ENCODE measurements at places on chromosomes 1 and 21.

DNA sequence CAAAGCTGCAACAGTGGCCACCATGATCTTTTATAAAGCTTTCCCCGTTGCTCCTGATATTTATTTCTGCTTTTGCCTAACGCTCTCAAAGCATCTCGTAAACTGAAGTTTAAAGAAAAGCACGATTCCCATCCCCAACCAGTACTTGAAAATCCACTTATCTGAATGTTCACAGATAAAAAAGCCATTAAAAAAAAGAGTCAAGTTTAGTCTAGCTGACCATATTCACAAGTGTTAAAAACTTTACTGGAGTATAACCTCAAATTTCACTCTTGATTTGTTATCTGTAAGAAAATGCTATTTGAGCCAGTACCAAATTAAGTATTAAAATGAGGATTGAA lies 34.6 kb upstream of the SLC45A3 start:
- no peak for DNase-seq

GRCh38 chr1:29237852-29238619 lies 1.7 kb downstream of the PTPRU start:
- peak; percentile 13 for DNase-seq

- no peak for DNase-seq
These were observed 1662.4 kb upstream of the B3GALT2 start for GRCh38 chr1:194848846-194849245.

DNA sequence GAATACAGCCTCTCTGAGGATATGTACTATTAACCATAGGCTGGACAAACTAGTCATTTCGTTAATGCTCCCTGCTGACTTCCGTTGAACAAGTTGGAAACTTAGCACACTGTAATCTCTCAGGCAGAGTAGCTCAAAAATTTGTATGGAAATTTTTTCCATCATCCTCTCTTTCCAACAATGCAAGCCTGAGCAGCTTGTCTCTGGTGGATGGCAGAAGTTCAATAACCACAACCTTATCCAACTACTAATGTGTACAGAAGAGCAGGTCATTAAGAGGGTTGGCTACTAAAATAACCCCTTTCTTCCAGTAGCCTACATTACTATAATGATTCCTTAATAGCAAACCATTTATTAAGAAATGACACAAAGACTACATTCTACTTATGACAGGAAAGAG lies 262.3 kb downstream of the NFIA start:
- no peak for DNase-seq

- DNase-seq: no peak
These were observed 140.0 kb downstream of the LTN1 start for GRCh38 chr21:28852706-28853105.

- no peak for DNase-seq
These were observed 22.9 kb upstream of the LEFTY2 start for GRCh38 chr1:225963735-225964530.

DNA sequence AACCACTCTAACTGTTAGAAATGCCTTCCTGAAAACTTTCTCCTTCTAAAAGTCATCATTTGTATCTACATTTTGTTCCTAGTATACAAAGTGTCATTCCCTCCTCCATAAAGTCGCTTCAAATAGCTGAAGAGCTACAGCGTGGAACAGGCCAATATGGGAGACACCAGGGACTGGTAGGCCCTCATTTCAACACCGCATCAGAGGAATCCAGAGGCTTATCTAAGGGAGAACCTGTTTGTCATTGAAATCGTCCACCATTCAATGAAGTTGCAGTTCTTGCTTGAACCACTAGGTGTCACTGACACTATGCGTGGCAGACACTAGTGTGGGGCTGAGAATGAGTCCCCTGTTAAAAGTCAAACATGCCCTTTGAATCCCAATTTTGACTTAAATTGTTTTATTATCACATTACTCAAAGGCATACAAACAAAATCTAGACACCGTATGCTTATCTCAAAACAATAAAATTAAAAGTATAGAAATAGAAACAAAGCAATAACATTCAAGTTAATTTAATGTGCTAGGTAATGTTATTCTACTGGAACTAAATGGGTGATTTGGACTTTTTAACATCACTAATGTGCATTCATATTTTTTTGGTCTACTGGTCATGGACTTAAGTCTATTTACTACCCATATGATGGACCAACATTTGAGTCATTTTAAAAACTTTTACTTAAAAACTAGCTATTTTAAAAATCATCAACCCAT lies 182.3 kb downstream of the FCRL5 start:
- DNase-seq: peak; percentile 53

GRCh38 chr1:231091831-231092301 lies 51.8 kb upstream of the FAM89A start:
- peak; percentile 60 for DNase-seq

GRCh38 chr1:29645586-29645985 lies 409.3 kb downstream of the PTPRU start:
- DNase-seq: no peak

GRCh38 chr1:108121358-108122143 lies 78.6 kb downstream of the SLC25A24 start:
- DNase-seq: no peak

- no peak for DNase-seq
These were observed 29.1 kb downstream of the PRRX1 start for GRCh38 chr1:170692866-170693575.

DNA sequence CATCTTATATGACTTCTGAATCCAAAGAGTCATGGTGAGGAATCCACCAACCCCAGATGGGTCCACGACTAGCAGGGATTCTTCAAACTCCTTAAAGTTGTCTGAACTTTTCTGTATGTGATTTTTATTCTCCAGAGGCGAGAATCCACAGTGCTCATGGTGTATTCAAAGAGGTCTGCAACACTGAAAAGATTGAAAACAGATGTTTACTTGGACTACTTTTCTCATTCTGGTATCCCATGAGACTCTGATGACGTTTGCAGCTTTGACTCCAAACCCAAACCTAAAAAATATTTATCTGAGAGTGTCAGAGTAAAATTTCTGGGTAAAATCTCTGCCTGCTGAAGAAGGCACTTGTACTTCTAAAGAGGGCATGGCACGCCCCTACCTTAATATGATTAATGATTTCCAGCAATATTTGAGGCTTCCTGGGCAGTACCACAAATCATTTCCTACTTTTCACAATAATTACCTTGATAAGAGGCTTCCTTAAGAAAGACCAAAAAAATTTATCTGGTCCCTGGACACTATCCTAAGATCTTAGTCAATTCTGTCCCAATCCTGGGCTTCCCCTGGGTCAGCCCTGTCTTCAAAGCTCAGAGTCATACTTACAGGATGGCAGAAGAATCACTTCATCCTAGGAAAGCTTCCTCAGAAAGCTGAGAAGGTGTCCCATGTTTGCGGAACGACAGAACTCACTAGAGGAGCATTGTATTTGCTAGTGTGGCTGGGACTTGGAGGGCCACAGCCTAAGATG lies 76.5 kb upstream of the MAP10 start:
- no peak for DNase-seq

- DNase-seq: no peak
These were observed 87.6 kb downstream of the PTPRC start for GRCh38 chr1:198726455-198726854.

DNA sequence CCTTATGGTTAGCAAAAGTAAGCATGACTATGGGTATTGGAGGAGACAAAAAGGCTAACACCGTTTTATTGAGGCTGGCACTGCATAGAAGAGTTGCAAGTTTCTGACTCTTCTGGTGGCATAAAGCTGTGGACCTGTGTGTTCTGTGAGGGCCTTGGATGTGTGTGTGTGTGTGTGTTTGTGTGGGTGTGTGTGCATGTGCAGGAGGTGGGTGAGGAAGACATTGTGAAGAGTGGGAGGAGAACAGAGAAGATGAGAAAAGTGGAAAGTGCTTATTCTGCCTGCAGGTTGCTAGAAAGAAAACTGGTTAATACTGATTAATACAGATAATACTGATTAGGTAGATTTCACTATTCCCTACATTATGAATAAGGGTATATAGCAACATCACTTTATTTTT lies 12.6 kb downstream of the SLC22A15 start:
- DNase-seq: no peak

- no peak for DNase-seq
These were observed 1211.6 kb upstream of the ADGRL4 start for GRCh38 chr1:80218112-80218511.
